ENCODE measurements at places on chromosomes 6 and 20.

GRCh38 chr6:20791074-20791473 is 256.8 kb downstream of the CDKAL1 start:
- DNase-seq: no peak

DNA sequence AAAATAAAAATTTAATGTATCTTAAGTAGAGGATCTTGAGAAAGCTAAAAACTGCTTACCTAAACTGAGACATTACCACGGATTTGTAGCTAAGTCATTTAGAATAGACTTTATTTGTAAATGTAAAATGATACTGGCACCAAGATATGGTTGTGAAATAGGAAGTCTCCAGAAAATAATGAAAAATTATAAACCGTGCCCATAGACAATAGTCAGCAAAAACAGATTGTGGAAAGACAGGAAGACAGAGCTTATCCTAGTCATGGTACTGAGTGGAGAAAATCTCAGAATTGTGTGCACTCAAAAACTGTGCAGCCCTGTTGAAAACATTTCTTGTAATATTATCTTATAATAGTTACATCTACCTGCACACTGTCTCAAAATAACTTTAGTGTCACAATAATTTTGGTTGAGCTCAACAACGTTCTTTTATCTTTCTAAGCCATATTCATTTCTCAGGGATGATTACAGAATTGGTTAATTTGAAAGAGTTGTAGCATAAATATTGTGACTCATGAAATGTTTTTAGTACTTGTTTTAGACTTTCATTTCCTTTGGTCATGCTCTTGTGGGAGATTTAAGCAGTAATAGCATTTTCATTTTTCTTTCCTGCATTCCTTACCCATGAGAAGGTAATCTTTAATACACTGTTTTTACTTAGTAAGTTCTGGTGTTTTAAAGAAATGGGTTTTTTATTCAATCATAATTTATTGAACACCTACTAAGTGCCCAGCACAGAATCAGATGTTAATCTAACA is 174.5 kb downstream of the SOX4 start:
- peak; percentile 60 for DNase-seq

DNA sequence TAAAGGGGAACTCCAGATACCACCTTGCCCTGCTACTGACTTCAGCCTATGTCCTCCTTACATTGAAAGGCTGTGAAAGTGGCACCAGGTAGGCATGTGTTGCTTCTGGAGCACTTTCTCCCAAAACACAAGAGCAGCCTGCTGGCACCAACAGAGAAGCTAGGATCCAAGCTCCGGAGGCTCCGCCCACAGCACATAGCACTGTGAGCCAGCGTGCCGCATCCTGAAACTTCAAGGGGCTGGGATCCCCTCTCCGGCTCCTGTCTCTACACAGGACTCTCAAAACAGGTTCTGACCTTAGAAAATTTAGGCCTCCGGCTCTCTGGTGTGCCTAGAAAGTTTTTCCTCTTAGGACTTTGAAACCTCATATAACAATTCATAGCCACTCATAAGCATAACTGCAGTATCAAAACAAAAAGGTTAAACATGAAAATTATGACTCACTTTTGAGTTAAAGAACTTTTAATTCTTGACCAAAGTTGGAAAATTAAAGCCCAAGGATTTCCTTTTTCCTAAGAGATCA is 41.1 kb downstream of the EZR start:
- DNase-seq: no peak

DNA sequence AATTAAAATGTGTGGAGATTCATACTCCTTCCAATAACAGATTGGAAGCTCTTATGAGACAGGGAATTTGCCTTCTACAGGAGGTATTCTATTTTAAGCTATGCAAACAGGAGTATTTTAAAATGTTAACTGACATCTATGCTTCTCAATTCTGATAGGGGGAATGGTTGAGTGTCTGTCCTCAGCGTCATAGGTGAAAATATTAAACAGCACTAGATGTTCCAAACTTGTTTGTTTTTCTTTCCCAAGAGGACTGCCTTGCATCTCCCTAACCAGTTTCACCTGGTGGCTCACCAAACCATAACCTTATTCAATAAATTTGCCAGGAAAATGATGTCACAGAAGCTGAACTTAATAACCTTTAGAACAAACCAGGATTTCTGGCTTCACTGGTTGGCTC is 24.6 kb upstream of the ARG1 start:
- no peak for DNase-seq

DNA sequence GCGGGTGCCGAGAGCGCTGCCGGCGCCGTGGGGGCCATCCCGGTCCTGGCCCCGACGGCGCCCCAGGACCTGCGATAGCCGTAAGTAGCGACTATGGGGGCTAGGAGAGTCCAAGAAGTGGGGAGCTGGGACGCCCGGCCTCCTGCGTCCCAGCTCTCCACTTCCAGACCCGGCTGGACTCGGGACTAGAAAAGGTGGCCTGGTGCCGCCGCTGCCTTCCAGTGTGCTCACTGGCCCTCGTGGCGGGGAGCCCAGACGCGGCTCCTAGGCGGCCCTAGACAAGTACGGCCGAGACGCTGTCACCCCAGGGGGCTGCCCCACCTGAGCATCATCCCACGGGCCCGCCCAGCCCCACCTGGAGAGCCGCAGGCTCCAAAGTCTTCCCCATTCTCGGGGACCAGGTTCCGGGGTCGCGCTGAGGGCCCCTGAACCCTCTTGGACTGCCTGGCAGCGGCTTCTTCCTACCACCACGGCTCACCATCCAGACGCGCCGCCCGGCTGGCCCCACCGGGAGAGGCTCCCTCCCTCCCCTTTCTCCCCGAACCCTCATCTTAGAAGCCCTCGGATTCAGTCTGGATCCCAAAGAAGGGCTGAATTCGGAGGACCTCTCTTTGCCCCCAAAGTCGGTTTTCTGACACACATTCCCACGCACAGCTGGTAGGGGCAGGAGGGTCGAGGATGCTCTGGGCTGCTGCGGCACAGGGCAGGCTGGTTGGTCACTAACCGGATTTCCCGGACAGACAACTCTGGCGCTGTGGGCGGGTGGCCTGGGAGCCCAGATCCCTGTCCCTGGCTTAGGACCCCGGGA is 870 bp upstream of the MDFI start:
- DNase-seq: no peak

DNA sequence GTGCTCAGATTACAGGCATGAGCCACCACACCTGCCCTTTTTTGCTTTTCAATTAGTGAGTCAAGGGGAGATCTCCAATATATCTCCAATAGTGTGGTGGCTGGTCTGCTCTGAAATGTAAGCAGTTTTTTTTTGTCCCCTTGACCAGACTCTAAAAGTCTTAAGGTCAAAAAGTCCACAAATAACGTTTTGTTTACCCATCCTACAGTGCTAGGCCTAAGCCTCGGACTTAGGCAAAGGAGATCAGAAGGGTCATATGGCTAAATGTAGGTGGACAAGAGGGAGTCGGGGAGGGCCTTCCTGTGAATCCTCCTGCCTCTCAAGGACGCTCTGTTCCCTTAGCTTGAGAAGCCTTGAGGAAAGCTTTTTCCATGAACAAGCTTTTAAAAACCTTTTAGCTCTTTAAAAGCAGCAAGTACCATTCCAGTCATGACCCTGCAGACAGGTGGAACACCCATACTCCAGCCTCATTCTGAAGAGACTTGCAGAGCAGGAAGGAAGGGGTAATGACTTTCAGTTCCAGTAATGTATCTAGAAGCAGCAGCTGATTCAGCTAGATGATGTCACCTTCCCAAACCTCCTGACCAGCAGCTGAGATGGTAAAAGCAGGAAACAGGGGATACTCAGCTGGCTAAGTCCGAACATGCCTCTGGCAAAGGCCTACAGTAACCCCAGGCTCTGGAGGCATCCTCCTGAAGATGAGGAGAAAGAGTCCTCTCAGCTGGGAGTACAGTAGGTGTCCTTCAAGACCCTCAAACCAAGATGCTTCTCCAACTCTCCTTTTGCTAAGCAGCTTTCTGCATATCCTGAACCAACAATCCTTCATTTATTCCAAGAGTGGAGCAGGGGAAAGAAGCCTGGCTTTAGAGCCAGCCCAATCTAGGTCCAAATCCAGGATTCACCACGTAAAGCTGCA is 23.6 kb downstream of the BCL2L1 start:
- peak; percentile 89 for DNase-seq

- no peak for DNase-seq
These were observed 1.7 kb downstream of the CNKSR3 start for GRCh38 chr6:154508573-154509375.

GRCh38 chr6:139973669-139974344 is 599.4 kb upstream of the CITED2 start:
- no peak for DNase-seq

DNA sequence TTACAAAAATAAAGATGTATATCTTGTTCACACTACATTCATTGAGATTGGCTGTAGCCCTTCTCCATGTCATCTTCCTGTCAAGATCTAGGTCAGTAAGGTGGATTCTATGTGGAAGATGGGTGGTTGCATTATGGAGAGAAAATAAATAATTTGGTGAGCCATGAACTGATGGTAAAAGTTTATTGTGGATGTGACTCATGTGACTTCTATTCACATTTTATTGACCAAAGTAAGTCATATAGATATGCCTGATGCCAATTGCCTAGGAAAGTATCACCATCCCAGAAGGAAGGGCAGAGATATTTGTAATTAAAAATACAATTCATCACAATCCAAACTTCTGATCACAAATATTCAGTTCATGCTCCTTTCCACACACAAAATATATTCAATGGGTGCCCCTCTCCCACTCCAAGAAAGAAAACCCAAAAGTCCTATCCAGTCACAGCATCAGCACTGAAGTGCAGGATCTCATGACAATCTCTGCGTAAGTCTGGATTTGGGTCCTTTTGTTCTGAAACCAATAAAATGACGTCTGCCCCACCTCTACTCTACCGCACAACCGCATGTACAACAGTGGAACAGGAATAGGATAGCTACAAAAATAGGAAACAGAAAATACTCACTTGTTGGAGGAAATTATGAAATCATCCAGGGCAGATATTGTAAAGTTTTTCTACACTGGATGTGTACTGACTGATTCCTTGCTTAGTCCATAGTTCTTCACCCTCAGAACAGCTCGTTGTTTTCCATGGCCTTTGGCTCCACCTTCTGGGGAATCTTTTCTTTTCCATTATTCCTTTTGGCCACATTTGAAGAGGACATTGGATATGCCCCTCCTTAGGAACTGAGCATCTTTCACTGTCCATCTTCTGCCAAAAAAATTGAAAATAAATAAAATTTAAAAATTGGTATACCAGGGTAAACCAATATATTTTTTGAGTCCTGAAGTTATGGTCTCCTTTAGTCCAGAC is 16.1 kb upstream of the SLC17A3 start:
- peak; percentile 58 for DNase-seq

DNA sequence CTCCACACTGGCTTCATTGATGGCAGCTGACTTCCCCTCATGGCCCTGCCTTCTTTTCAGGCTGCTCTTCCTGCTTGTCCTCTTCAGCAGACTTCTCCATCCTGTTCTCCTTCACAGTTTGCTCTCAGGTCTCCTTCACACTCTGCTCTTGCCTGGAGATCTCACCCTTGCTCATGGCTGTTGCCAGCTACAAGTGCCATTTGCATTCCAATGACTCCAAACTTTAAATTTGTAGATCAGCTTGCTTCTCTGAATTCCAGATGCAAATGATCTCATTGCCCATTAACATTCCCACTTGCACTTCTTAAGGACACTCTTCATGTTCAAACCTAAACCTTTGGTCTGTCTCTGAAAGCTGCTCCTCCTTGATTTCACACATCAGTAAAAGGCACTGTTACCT is 343.0 kb downstream of the QKI start:
- no peak for DNase-seq

GRCh38 chr6:162074641-162075275 is 652.8 kb downstream of the PRKN start:
- DNase-seq: no peak

DNA sequence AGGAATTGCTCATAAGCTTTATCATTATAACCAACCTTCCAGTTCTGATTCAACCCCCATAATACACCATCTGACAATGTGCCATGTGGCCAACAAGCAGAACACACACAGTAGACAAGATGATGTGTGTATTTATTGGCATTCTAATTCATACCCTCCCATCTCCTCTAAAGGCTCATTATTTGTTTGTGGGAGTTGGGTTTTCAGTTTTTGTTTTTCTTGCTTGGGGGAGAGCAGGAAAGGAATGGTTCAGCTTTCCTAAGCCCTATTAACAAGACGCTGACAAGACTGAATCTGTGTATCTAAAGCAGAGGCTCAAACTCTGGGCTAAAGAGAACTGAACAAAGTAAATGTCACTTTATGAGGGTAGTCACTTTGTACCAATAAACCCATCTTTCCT is 36.8 kb downstream of the EPB41L2 start:
- no peak for DNase-seq

DNA sequence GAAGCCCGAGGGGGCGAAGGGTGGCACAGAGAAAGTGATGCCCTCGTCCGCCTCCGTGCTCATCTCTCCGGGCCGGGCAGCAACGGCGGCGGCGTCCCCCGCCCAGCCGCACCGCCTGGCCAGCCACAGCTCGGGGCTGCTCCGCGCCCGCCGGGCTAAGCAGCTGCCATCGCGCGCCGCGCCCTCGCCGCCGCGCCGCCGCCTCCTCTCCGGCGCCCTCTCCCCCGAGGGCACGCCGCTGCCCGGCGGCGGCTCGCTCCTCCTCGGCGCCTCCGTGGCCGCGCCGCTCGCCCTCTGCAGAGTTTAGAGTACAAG is 225 bp downstream of the MAP3K5 start:
- DNase-seq: no peak

DNA sequence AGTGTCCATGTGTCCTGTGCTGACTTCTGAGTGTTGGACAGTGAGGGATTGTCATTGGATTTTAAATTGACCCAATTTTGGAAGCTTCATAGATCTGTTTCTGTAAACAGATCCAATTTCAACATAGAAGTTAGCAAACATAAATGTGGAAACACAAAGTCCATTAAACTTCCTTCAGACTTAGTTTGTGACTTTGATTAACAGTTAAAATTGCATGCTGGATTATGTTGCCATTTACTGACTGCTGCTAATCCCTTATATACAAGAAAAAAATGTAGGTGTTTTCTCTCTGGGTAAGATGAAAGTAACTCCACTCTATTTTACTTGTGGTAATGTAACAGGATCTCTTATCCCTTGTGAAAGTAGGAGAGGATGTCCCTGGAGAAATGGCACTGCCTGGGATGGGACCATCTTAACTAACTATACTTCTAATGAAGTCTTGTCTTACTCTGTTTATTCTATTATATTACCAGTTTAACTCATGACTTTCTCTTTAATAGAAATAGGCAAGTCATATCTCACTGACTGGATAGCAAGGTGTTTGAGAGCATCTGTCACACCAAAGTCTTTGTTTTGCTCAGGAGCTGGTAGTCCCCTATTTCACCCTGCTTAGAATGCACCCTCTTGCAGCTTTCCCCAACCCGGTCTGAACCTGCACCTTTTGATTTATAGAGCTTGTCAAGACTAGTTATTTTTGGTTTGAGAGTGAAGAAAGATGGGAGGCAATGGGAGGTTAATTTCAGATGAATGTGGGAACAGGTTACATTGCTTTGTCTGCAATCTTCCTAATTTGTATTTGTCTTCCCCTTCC is 7.2 kb downstream of the TPX2 start:
- DNase-seq: no peak

- no peak for DNase-seq
These were observed 11.5 kb upstream of the SSR1 start for GRCh38 chr6:7324520-7324919.

GRCh38 chr6:37399131-37399530 is 33.9 kb upstream of the CMTR1 start:
- no peak for DNase-seq

- peak; percentile 11 for DNase-seq
These were observed 125.4 kb downstream of the DST start for GRCh38 chr6:56517155-56517745.

GRCh38 chr6:39432330-39433025 is 110.0 kb upstream of the KCNK16 start:
- DNase-seq: peak; percentile 83

- DNase-seq: no peak
These were observed 5.1 kb downstream of the TFAP2A start for GRCh38 chr6:10409731-10410206.

GRCh38 chr6:134637847-134638437 is 312.0 kb downstream of the ALDH8A1 start:
- DNase-seq: no peak

Measured in GM03348 (cell line).